ENCODE measurements at places on chromosomes 13 and 19.
A peak's percentile ranks its signal among the peaks of the same experiment; 100 is the strongest.

- no peak for DNase-seq
These were observed 821 bp upstream of the LILRB4 start for GRCh38 chr19:54661846-54662481.

GRCh38 chr19:32675720-32676185 is at the start of gene RGS9BP:
RGS9BP (plus strand) TSS chr19:32675848; CDS start chr19:32676264, 416 bp downstream.
- DNase-seq = peak; percentile 5

DNA sequence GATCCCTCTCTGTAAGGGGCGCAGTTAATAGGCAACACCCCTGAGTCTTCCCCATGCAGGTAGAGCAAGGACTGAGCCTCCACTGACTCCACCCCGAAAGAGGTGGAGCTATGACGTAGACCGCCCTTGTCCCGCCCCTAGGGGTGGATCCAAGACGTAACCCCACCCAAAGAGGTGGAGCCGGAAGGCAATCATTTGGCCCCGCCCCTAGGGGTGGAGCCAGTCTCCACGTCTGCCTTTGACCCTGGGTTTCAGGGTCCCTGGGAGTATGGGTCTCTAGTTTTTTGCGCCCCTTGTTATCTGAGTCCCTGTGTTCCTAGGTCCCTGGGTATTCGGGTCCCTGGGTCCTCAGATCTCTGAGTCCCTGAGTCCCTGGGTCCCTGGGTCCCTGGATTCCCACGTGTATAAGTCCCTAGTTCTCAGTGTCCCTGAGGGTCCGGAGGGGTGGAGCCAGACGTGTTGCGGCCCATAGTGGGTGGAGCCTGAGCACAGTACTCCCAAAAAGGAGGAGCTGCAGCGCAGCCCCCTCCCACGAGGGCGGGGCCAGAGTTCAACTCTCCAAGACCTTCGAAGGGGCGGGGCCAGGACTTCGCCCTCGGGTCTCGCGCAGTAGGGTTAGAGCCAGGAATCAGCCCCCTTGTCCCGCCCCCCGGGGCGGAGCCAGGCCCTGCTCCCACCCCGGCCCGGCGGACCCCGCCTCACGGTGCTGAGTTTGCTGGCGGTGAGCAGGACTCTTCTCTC is 5.3 kb downstream of the DENND1C start:
- peak; percentile 36 for DNase-seq

GRCh38 chr13:21043898-21044297 is 17.5 kb downstream of the LATS2 start:
- no peak for DNase-seq

DNA sequence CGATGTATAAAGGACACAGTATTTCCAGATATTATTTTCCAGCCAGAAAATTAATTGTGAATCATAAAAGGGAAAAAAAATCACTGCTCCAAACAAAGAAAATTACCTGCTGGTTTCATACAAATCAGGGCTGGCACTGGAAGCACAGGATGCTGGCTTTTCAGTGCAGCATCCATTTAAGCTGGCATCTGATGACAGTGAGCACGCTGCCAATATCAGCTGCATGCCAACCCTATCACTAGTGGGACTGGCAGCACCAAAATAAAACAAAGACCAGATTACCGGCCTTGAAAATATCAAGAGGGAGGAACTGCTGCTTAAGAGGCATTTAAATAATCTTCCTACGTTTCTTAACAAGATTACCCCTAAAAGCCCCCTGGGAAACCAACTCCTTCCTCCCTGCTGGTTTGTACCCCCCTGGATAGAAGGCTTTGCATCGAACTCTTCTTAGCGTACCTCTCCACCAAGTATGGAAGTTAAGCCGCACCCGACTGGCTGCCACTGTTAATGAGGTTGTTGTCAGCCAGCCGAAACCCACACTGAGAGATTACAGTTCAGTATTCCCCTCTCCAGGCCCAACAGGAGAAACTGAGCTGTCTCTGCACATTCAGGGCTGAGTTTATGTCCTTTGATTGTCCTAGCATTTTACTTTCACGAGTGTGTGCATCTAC is 257.8 kb downstream of the EFNB2 start:
- no peak for DNase-seq

GRCh38 chr13:34933349-34933748 is 8.7 kb upstream of the NBEA start:
- DNase-seq = no peak

GRCh38 chr19:8373867-8374813 is 10.2 kb downstream of the ANGPTL4 start:
- DNase-seq = no peak

GRCh38 chr13:34696296-34696695 is 245.8 kb upstream of the NBEA start:
- no peak for DNase-seq

DNA sequence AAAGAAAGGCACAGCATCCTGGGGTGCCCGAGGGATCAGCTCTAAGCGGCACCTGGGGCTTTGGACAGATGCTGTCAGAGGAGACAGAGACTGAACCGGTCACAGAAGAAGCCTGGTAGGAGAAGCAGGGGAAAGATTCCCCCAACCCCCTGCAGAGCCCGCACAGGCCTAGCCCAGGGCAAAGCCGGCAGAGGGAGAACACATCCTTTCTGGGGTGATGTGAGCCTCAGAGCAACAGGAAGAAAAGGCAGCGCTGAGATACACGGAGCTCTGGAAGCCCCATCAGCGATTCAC is 101.2 kb downstream of the CRYL1 start:
- no peak for DNase-seq

- no peak for DNase-seq
These were observed 2.7 kb upstream of the RASA3 start for GRCh38 chr13:114134944-114135610.

GRCh38 chr19:33998302-33998701 is 174.0 kb upstream of the LSM14A start:
- DNase-seq = no peak

DNA sequence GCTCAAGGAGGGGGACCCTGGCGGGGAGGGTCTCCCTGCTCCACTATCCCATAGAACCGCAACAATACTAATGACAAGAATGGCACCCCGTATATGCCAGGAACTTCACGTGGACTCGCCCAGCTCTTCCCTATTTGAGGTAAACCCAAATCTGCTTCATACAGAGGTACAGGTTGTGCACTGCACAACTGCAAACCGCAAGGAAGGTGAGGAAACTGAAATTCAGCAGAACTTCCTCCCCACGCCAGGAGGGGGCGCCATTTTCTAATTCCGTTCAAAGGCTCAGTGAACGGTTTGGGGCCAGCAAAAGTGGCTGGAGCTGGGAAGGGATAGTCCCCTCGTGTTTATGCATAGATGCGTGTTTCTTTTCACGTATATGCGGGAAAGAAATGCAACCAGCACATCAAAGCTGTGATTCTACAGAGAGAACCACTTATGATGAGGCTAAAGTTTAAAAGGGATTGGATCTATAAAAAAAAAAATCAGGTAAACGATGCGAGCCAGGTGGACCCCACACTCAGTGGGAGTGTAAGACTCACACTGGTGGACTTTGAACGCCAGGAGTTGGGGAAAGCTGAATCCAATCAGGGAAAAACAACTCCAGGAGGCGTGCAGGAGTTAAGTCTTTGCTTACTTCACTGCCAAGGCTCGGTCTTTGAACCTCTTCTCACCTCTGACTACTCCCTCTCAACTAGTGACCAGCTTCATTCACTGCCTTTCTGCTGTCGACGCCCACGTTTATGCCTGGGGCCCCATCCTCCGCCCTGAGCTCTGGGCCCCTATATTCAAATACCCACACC is 20.3 kb downstream of the C19orf81 start:
- no peak for DNase-seq

DNA sequence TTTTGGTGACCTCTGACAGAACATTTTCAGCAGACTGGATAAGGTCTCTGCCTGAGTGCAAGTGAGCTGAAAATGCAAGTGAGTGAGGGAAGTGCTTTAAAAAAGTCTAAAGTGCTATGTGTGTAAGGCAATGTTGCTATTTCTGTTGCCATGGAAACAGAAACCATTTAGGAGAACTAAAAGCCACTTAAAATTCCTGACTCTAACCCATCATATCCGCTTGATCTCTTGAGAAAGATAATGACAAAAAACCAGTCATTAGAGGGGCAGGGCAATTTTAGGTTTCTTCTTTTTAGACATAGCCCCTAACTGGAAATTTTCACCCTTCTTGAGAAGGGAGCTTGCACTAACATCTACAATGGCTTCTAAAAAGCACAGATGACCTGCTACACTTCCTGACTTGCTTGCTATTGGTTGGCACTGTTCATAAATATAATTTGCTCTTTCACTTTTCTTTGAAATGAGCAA is at the start of gene CYSLTR2:
Gene CYSLTR2 (plus strand): TSS at position 458 of the 468 bp plus-strand sequence. CDS start 52,889 bp downstream, outside the sequence.
- no peak for DNase-seq

DNA sequence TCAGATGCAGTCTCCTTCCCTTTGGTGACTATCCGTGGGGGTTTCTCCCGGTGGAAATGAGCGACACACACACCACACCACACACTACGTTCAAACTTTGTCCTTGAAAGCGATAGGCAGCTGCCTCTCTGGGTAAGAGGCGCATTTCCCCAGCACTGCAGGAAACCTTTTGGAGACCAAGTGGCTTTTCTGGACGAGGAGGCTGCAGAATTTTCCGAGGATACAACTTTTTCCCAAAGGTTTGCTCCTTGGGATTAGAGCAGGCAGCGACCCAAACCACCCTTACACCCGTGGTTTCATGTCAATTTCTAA is 38.2 kb upstream of the FLT1 start:
- DNase-seq = no peak

DNA sequence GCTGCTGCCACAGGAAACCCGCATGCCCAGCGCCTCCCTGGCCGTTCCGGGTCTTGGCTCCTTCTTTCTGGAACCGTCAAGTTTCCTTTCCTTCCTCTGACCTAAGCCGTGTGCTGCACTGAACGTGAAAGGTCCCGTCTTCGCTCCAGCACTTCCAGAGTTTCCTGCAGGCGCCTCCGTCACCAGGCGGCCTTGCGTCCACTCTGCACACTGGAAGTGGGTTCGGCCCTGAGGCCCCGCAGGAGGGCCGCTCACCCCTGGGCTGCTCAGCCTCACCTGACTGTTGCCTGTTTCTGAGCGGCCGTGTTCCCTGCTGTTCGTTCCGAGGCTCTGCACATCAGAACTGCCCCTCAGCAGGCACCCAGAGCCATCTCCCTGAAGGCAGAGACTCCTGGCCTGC is 12.3 kb upstream of the MEX3D start:
- no peak for DNase-seq

DNA sequence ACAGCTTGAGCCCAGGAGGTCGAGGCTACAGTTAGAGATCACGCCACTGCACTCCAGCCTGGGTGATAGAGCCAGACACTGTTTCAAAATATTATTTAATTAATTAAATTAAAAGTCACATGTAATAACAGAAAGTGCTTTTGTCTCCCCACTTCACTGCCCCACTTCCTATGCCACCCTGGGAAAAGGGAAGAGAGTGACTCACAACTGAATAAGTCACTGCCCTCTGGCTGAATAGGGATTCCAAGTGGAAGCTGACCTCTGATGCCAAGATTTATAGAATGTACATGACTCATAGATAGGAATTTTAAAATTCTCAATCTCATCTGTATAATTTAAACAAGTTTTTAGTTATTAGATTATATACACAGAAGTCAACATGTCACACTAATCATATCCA is 22.2 kb upstream of the ERVV-1 start:
- no peak for DNase-seq

DNA sequence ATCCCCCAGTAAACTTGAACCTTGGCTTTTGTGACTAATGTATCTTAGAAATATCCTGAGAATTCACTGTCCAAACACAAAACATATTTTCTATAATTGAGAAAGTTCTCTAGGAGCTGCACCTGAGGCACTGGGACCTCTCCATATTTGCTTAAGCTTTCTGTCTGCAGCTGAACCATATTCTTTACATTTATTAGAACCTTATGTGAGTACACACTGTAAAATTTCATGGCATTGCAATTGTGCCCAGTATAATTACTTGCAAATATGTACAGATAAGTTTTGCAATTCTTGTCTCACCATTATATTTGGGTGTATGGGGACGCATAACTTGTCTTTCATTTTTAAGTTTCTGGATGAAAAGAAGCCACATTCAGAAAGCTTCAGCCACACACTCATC is 280.7 kb upstream of the KLHL1 start:
- DNase-seq = no peak

DNA sequence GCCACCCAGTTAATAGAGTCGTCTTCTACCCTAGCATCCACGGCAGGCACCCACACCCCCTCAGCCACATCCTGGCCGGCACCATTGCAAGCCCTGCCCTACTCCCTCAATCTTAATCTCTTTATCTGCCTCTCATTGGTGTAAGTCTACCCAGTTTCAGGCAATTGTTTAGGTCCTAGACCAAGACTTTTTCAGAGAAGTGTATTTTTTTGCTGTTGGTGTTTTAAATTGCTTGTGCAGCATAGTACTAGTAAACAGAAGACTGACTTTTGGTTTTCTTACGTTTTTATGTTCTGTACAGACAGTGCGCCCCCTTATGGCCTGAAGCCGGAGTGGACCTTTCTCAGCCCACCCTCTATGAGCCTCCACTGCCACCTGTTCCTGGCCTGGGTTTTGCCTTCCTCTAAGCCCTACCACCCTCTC is 2.3 kb upstream of the LCP1 start:
- DNase-seq = peak; percentile 60

DNA sequence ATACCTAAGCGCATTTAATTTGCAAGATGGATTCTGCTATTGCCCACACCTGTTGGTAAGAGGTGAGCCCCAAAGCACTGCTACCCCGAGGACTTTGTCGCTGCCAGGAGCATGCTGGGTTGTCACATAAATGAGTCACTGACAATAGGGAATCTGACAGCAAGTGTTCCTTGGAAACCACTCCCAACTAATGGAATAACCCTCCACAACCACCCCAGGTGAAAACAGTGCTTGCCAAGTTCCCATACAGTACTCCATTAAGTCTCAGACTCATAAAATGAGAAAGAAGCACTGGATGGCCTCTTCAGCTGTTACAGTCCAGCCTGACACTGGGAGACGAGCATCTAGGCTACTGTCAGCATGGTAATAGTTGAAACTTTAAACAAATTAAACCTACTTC is 108.6 kb downstream of the EFNB2 start:
- DNase-seq = no peak

DNA sequence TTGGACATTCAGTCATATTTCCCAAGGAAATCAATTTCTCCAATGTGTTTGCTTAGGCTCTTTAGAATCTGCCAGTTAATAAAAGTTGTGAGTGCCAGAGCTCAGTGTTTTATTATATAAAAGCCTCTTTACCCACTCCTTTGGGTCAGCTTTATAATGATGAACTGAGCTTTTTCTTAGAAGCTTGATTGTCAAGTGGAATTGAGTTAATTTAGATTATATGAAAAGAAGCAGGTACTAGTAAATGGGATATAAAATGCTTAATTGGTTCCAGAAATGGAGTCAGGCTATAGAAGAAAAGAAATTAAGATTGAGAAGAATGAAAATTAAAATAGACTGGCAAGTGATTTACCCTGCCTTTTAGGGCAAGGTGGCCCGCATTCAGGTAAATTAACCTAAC is 363.2 kb downstream of the SLITRK6 start:
- DNase-seq = no peak

GRCh38 chr19:10115392-10116084 is 4.0 kb downstream of the P2RY11 start:
- no peak for DNase-seq

DNA sequence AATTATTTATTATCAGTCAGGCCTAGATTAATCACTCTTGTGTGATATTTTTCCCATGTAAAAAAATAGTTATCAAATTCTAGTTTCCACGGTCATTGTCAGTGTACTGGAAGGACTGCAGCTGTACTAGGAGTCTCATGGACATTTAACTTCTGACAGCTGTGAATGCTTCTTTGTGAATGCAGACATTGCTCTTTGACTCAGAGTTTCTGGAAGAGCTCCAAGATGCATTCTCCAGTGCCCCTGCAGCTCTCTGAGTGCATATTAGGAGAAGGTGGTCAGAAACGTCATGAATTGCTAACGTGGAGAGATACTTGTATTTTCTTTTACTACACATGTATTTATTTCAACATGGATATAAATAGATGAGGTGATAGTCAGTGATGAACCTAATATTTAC is 9.7 kb upstream of the SLITRK5 start:
- DNase-seq = no peak

GRCh38 chr19:18939922-18940768 is 872 bp downstream of the HOMER3 start:
- no peak for DNase-seq
